Endodermal cell (in vitro differentiated cells): ENCODE measurements at places on chromosomes 2 and 18.

DNA sequence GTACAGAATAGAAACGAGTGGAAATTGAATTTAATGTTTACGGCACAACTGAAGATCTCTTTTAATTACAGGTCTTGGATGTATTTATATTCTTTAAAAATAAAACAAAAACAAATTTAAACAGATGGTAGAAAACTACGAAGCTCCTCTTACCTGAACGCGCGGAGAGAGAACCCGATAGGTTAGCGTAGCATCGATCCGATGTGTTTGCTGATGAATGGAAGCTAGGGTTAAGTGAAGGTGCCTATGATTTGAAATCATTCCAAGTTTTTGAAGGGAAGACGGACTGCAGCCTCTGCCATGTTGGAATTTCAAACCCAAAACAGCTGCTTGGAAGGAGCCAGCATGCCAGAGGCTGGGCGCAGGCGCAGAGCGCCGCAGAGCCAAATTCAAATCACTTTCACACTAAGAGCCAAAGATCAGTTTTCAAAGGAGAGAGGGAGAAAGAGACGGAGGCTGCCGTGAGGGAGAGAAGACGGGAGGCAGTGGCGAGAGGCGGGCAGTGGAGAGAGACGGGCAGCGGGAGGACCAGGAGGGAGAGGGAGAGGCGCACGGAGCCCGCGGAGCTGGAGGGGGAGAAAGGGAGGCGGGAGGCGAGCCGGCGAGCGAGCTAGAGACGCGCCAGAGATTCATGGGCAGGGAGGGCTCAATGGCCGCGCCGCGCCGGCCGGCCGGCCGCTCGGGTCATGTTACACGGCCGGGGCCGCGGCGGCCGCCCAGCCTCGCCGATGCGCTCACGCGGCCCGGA, at the start of gene FIGN:
TSS of gene FIGN (minus strand) at position 324 of the 748 bp plus-strand sequence. CDS start 1,081 bp downstream, outside the sequence.
- DNase-seq = peak; percentile 93

DNA sequence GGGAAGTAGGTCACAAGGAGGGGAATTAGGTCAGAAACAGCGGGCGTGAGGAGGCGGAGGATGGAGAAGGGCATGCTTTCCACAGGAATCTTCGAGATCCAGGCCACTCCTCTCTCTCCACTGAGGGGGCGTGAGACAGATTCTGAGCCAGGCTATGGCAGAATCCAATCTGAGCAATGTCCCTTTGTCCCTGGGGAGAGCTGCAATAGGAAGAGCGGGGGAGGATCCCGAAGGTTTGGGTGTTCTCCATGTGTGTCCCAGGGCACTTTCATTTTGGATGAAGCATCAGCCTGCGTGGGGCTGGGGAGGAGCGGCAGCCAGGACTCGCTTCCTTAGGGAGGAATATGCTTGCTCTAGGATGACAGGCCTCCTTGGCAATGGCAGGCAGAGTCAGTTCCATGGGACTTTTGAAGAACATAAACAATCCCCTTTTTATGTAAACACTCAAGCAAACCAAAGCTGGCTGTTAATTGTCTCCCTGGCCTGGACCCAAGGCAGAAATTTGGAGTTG, 84.0 kb downstream of the LIPG start:
- DNase-seq = peak; percentile 63

DNA sequence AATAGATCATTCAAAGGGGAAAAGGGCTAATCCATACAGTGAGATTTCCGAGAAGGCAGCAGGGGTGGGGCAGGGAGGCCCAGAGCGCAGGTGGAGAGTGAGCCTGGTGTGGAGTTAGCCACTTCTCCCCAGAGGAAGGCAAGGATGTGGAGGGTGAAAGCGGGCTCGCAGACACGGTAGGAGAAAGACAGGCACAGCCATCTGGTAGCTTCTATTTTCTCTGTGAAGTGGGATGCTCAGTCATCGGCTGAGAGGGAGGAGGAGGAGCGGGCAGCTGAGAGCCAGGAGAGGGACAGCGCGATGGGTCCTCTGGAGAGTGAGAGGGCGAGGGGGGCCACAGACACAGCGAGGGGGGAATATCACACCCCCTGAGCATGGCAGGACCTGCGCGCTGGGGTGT, 153.3 kb upstream of the NDUFV2 start:
- no peak for DNase-seq

GRCh38 chr2:177393203-177393755, 706 bp downstream of the AGPS start:
- DNase-seq = peak; percentile 50

DNA sequence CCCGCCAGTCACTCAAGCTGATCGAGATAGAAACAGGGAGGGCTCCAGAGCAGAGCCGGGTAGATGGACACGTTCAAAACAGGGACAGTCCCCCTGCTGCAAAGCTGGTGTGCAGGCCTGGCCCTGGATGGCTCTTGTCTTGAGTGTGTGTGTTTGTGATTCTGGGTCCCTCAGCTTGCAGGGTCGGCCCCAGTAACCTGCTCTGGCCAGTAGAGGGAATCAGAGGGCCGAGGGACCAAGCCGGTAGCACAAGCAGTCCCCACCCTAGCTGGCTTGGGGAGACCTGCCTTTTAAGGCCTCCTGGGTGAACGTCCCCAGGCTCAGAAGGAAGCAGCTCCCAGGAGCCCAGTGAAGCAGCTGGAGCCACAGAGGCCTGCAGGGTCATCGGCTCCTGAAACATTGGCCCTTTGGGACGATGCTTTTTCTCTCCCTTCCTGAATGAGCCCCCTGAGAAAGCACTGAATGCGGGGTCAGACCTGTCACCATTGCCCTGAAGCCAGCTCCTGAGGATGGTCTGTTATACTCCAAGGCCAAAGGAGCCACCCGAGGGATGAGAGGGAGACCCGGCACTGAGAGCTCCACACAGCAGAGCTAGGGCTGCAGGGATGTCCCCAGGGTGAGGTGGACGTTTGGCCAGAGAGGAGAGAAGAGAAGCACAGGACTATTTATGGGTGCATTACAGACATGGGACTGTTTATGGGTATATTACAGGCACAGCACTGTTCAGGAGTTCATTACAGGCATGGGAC, 15.4 kb upstream of the MLPH start:
- DNase-seq = peak; percentile 89

- DNase-seq = no peak
These were observed 156.7 kb downstream of the WDSUB1 start for GRCh38 chr2:159129824-159130223.

DNA sequence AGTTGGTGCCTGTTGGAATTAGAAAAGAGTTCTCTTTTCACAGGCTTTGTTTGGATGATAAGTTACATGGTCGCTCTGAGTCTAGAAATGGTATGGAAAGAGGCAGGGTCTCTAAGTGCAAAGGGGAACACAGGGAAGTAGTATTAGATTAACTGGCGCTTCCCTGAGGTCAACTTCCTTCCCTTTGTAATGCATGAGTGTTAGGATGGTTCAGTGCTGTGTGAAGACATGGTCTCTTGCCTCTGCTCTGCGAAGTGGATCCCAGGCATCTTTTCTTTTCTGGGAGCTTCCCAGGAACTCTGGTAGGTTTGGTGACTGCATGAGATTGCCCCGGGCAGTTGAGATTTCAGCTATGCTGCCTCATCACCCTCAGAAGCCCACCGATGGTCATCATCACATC, 170.3 kb downstream of the MIB1 start:
- DNase-seq = no peak

- no peak for DNase-seq
These were observed 179.0 kb upstream of the SLC39A10 start for GRCh38 chr2:195477996-195478382.
